Placental epithelial cell (primary cell): ENCODE measurements at places on chromosomes 1 and 21. TPM values are rescaled to one million over a fixed set of nuclear protein-coding genes. Genes with fewer than 3 reads are reported as not detected.

MNDA gene
- total RNA-seq: not detected in 2 replicates

HSPB7 gene
- 0.22 TPM in 1 of 2 replicates, not detected in the other for total RNA-seq

CELSR2 gene
- total RNA-seq: 3.1 and 8.6 TPM in 2 replicates

RAP1GAP gene
- 0.39 and 1.3 TPM in 2 replicates for total RNA-seq

ZNF683 gene
- total RNA-seq: not detected in 2 replicates

TMEM183A gene
- 67.1 and 130 TPM in 2 replicates for total RNA-seq

FAM72D gene
- 0.79 and 0.98 TPM in 2 replicates for total RNA-seq

NTRK1 gene
- under 0.01 TPM in 1 of 2 replicates, not detected in the other for total RNA-seq

CD1B gene
- total RNA-seq: not detected in 2 replicates

SH3BP5L gene
- 34.5 and 63.4 TPM in 2 replicates for total RNA-seq
